Activated naive CD4-positive, alpha-beta T cell (primary cell): ENCODE measurements at places on chromosomes 16 and 17.

- no peak for DNase-seq
Measured at GRCh38 chr17:30333503-30334360, at the start of gene TMIGD1. TSS of gene TMIGD1 (minus strand) at chr17:30334057. CDS start at chr17:30332133, 1,924 bp downstream.

DNA sequence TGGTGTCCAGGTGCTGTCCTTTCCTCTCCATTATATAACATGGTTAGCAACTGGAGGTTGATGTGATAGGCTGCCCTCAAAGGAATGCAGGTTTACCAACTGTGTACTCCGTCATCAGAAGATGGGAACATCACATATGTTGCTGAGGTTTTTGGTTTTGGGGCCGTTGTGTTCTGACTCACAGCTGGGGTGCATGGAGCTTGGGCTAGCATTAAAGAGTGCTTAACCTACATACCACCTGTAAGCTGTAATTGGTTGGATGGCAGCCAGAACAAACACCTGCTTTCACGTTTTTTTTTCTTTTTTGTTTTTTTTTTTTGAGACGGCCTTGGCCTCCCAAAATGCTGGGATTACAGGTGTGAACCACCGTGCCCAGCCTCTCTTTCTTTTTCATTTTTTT, 20.9 kb downstream of the TMEM11 start:
- no peak for DNase-seq

DNA sequence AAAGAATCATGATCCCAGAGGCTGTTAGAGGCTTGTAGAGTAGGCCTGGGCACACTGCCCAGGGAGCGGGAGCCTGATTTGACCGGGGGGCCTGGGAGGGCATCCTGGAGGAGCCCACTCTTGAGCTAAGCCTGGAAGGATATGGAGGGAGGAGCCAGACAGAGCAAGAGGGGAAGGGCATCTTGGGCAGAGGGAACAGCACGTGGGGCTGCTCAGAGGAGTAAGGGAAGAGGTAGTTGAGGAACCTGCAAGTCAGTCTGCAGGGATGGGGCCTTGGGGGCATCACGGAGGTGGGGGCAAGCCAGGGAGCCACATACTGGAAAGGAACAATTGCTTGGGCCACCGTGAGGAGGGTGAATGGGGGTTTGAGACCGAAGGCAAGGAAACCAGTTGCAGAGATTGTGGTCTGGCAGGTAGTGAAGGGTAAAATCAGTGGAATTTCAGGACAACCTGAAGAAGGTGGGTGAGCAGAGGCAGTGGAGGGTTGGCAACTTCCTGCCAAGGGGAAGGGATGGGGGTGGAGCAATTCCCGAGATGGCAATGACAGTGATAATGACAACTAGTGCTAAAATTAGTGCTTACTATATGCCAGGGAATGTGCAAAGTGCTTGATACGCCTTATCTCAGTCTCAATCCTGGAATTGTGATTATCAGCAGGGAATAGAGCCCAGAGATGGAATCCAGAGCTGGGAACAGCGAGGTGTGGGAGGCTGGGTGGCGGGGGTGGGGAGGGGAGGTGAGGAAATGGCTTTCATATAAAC, 9.7 kb upstream of the RAI1 start:
- no peak for DNase-seq

DNA sequence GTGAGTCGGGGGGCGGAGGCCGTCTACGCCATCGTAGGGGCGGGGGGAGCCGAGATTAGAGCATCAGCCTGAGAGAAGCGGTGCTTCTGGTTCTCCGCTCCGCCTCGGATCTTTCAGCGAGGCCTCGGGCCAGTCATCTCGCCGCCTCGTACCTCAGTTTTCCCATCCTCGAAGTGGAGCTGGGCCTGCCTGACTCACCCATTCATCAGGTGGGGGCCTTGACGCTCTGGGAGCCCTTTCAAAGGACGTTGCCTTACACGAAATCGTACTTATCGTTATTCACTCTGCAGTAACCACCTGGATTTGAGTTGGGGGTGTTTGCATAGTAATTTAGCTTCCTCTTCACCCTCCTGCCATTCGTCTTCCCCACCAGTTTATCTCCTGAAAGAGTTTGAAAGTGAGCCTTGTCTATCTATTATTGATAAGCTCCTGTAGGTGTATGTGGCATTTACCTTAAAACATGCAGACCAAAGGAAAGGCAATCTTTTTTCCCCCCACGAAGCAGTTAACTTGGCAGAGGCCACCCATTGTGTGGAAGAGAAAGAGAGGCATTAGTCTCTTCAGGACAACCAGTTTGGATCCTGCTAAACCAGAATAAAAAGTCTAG, 674 bp downstream of the TAF15 start:
- DNase-seq, result no peak

GRCh38 chr16:89047331-89048089, 46.1 kb upstream of the ACSF3 start:
- DNase-seq, result no peak

GRCh38 chr16:48168075-48168474, 12.3 kb upstream of the ABCC12 start:
- no peak for DNase-seq
